Liver (tissue), 10 donors: ENCODE measurements at places on chromosomes 1 and 21. TPM values are rescaled to one million over a fixed set of nuclear protein-coding genes. Genes with fewer than 3 reads are reported as not detected.

- H3K4me3 ChIP-seq = no peak overlapping the region
- H3K27ac ChIP-seq = no peak overlapping the region
- no peak for DNase-seq
- H3K4me1 ChIP-seq = no peaks in the 10 kb centered on the region
- no peaks in the 10 kb centered on the region for H3K36me3 ChIP-seq
Measured at GRCh38 chr1:228957535-228957934, 222.3 kb downstream of the RHOU start.

- no peak overlapping the region for H3K4me3 ChIP-seq
- DNase-seq = no peak
- no peaks in the 10 kb centered on the region for H3K36me3 ChIP-seq
- H3K4me1 ChIP-seq = no peaks in the 10 kb centered on the region
- no peaks in the 10 kb centered on the region for H3K27me3 ChIP-seq
Measured at GRCh38 chr21:25496825-25497482, 110.3 kb downstream of the MRPL39 start.

- no peaks in the 10 kb centered on the region for H3K27me3 ChIP-seq
- H3K4me1 ChIP-seq = no peaks in the 10 kb centered on the region
- no peak overlapping the region for H3K4me3 ChIP-seq
- DNase-seq = no peak
Measured at GRCh38 chr21:43645136-43645891, 14.0 kb downstream of the HSF2BP start.

Gene MROH7
- 2.8 TPM for total RNA-seq

Gene SNIP1
- 7.9 TPM for total RNA-seq

- H3K4me3 ChIP-seq = no peak overlapping the region
- no peak overlapping the region for H3K27ac ChIP-seq
- DNase-seq = no peak
- no peaks in the 10 kb centered on the region for H3K27me3 ChIP-seq
- H3K4me1 ChIP-seq = no peaks in the 10 kb centered on the region
- no peaks in the 10 kb centered on the region for H3K36me3 ChIP-seq
Measured at GRCh38 chr1:110220324-110220723, 10.2 kb downstream of the KCNC4 start.

GRCh38 chr1:198498881-198499280 is 41.6 kb downstream of the ATP6V1G3 start:
- DNase-seq = no peak
- H3K27me3 ChIP-seq = no peaks in the 10 kb centered on the region

DNA sequence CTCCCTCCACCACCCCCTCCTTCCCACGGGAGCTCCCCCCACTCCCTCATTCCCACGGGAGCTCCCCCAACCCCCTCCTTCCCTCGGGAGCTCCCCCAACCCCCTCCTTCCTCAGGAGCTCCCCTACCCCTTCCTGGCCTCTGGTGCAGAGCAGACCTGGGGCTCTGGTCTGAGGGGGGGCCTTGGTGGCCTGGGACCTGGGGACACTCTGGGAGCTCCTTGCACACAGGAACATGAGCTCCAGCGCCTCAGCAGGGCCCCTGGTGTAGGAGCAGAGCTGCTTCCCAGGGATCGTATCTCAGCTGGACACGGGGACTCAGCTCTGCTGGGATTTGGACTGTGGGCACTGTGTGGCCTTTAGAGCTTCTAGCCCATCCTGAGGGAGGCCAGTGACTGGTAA is 19.7 kb upstream of the PRSS38 start:
- DNase-seq = no peak
- H3K36me3 ChIP-seq = no peaks in the 10 kb centered on the region
- H3K27ac ChIP-seq = no peak overlapping the region
- no peak overlapping the region for H3K4me3 ChIP-seq
- no peaks in the 10 kb centered on the region for H3K4me1 ChIP-seq

DNA sequence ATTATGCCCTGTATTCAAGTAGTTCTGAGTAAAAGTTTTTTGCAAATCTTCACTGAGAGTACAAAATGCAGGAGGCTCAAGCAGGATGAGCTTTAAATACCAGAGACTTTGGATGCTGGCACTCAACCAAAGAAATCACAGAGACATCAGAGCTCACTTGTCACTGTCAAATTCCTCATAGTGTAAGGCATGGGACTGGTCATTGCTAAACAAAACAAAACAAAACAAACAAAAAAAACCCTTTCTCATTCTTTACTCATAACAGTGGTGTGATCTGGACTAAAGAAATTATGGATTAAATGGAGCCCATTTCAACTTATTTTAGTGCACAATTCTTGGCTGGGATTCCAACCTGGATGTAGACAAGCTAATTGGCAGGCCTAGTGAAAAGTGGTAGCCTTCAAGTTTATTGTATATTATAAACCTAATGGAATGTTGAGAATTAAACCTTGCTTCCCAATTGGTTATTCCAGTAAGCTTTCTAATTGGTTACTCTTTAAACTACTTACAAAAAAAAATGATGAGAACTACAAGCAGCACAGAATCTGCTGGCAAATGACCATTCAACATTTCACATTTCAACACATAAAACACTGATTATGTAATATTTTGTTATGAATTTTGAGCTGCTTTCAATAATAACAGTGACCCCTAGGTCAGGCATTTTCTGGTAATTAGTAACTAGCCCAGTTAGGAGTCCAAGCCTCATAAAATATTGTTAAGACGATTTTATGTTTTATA is 30.6 kb upstream of the NEK7 start:
- no peaks in the 10 kb centered on the region for H3K27me3 ChIP-seq
- no peaks in the 10 kb centered on the region for H3K36me3 ChIP-seq
- H3K4me1 ChIP-seq = peaks cover 11% of the 10 kb centered on the region
- H3K4me3 ChIP-seq = no peak overlapping the region
- H3K27ac ChIP-seq = no peak overlapping the region
- DNase-seq = no peak
